ENCODE measurements at places on chromosomes 12 and 14.

DNA sequence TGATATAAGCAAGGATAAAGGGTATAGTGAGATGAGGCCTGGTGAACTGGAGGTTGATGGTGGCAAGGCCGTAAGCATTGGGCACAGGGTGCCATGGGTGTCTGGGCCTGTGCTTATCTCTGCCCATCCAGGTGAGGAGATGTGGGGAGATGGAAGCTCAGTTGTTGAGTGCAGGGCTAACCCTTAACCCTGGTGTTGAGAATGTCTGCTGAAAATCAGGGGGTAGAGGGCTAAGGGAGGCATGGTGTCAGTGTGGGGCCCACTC is 86.1 kb downstream of the SYNE2 start:
- no peak for DNase-seq

GRCh38 chr12:99026332-99027054 is 381.4 kb downstream of the APAF1 start:
- no peak for DNase-seq

- no peak for DNase-seq
Observed at GRCh38 chr12:101713059-101713682, 15.7 kb downstream of the CHPT1 start.

- DNase-seq = no peak
Observed at GRCh38 chr12:6373022-6373787, 2.2 kb downstream of the SCNN1A start.

DNA sequence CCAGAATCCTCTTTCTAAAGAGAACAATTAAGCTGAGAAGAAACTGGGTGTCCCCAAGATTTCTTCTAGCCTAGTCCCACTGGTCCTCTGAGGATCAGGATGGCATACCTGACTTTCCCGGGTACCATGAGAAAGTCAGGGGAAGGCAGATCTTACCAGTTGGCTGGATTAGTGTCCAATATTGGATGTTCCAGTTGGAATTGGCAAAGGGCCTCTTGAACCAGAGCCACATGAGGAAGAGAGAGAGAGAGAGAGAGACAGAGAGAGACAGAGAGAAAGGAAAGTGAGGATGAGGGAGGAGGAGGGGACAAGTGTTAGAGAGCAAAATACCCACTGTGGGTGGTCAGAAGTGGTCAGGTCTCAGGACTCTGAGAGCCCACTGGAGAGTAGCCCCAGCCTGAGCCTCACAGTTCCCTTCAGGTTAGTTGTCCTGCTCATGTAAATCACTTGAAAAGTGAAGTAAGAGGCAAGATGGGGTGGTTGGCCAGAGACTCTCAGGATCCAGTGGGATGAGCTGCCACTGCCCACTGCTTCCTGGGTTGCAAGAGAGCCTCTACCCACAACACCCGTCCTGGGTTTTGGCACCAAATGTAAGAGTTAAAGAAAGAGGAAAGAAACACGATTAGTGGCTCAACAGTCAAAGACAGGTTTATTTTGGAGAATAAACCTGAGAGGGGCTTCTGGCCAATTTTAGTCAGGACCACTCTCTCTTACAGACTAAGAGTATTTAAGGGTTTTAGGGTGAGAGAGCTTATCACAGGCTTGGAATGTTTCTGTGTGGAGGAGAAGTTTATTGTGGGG is 28.4 kb upstream of the A2M start:
- DNase-seq = no peak

- DNase-seq = no peak
Observed at GRCh38 chr14:54688229-54688628, 121.3 kb downstream of the SAMD4A start.

GRCh38 chr12:49043856-49044258 is 16.7 kb downstream of the KMT2D start:
- no peak for DNase-seq

DNA sequence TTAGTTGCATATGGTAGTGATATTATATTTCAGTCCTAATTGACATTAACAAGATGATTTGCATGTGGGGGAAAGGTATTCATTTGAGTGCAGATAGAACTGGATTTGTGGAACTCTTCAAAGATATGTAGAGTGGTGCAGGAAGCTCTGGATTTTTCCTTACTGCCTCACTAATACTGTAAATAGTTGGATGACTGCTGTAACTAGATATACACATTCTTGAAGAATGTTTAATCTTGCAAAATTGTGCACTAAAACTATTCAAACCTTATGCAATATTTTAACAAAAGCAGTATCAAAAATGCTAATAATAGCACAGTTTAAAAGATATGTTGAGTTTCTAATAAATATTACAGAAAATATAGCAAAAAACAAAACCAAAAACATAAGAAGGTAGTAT is 43.1 kb upstream of the ATF7IP start:
- DNase-seq = no peak

GRCh38 chr14:81236138-81236537 is 15.4 kb upstream of the GTF2A1 start:
- DNase-seq = no peak

- DNase-seq = no peak
Observed at GRCh38 chr12:110223777-110224378, 57.2 kb upstream of the ATP2A2 start.

DNA sequence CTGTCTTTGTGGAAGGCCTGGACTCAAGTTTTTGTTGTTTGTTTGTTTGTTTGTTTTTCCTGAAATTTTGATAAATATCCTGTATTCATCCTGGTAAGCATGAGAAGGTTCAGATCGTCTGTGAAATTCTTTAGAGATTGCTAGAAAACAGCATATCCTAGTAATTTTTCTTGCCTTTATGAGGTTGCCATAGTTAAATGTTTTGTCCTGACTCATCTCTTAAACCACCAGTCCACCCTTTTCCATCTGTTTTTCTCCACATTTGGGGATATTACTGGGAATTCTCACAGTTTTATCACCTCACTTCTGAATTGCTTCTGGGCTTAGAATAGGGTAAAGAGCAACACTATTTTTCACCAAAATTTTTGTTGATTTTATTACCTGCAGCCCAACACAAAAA is 248.3 kb downstream of the FBXL14 start:
- no peak for DNase-seq

GRCh38 chr12:54131641-54132280 is 57.0 kb downstream of the SMUG1 start:
- DNase-seq = no peak

DNA sequence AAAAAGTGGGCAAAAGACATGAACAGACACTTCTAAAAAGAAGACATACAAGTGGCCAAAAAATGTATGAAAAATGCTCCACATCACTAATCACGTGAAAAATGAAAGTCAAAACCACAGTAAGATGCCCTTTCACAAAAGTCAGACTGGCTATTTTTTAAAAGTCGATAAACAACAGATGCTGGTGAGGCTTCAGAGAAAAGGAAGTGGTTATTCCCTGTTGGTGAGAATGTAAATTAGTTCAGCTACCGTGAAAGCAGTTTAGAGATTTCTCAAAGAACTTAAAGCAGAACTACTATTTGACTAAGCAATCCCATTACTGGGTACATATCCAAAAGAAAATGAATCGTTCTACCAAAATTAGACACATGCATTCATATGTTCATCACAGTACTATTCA is 237.0 kb downstream of the KIF21A start:
- DNase-seq = no peak

DNA sequence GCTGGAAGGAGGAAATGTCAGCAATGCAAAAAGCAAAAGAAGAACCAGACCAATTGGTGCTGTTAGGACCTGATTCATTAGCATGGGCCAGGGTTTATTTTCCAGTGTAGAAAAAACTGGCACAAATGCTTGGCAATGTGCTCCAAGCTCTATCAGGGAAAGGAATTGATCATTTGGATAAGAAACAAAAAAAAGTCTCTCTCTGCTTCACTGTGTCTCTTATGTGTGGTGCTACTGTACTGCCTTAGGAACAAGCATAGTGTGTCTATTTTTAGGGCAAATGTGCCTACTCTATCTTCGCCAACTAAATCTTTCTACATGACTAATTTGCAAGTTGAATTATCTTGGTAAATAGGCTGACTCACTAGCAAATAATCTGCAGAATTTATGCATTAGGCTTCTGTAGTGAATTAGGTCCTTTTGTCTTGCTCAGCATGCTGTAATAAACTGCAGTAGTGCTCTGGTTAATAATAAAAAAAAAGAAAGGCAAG is 236.7 kb downstream of the MDGA2 start:
- no peak for DNase-seq

- no peak for DNase-seq
Observed at GRCh38 chr14:98926146-98926545, 345.9 kb downstream of the BCL11B start.

DNA sequence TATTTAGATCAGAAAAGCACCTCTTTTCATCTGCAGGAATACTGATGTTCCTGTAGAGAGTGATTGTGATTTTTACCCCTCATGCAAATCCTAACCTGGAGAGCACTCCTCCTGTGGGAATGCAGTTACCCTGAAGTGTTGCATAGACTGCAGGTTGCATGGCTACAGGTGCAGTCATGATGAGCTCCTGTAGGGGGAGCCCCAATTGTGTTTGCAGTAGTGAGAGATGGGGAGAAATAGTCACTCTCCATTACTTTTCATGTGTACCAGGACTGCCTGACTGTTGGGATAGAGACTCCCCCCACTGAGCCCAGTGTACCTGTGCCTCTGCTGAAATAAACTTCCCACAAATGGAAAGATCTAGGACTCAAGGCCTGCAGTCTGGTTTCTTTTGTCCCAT is 1086.5 kb downstream of the SLC6A15 start:
- no peak for DNase-seq

GRCh38 chr12:116492703-116493324 is 66.4 kb upstream of the MAP1LC3B2 start:
- DNase-seq = no peak

DNA sequence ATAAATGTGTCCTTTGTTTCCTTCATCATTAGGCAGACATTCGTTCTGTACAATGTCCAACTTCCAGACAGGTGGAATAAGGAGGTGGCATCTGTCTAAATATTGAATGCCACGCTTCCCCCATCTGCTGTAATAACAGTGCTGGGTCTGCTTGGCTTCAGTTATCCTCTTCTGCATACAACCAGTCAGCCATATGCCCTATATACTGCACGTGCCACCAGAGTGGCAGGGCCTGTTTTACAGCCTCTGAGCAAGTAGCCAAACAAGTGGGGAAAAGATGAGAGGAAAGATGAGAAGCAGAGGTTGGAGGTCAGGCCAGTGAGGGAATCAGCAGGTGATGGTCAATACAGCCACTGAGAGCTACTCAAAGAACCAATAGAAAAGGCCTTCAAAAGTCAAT is 55.4 kb downstream of the OTX2 start:
- no peak for DNase-seq

DNA sequence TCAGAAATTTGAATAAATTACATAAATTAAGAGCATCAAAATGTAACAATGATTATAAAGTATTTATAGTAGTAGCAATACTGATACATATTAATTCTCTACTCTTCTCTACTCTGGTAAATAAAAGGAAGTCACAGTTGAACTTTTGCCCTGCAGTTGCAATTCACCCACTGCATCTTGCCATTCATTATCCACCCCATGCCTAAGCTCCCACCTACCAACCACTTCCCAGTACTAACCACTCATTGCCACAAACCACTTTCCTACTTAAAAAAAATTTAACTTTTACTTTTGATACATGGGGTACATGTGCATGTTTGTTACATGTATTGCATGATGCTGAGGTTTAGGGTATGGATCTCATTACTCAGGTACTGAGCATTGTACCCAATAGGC is 174.0 kb downstream of the RASSF9 start:
- no peak for DNase-seq

- no peak for DNase-seq
Observed at GRCh38 chr14:101444116-101444515, 117.2 kb upstream of the DIO3 start.

GRCh38 chr12:1281683-1282366 is 290.8 kb downstream of the ERC1 start:
- no peak for DNase-seq

- no peak for DNase-seq
Observed at GRCh38 chr12:7008864-7009263, 9.4 kb downstream of the LPCAT3 start.

GRCh38 chr14:55807881-55808379 is 227.9 kb downstream of the KTN1 start:
- DNase-seq = no peak

DNA sequence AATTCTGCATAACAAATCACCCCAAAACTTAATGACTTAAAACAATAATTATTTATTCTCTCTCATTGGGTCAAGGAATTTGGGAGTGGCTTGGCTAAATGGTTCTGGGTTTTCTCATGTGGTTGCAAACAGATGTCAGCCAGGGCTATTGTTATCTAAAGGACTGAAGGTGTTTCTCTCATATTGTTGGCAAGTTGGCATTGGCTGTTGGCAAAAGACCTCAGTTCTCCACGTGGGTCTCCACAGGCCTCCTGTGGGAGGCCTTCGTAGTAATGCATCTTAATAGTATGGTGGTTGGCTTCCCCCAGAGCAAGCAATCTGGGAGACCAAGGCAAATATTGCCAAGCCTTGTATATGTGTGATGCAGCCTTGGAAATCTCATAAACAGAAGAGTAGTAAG is 14.4 kb downstream of the GALNT16 start:
- DNase-seq = no peak

GRCh38 chr12:70468741-70469140 is 102.7 kb downstream of the KCNMB4 start:
- no peak for DNase-seq

DNA sequence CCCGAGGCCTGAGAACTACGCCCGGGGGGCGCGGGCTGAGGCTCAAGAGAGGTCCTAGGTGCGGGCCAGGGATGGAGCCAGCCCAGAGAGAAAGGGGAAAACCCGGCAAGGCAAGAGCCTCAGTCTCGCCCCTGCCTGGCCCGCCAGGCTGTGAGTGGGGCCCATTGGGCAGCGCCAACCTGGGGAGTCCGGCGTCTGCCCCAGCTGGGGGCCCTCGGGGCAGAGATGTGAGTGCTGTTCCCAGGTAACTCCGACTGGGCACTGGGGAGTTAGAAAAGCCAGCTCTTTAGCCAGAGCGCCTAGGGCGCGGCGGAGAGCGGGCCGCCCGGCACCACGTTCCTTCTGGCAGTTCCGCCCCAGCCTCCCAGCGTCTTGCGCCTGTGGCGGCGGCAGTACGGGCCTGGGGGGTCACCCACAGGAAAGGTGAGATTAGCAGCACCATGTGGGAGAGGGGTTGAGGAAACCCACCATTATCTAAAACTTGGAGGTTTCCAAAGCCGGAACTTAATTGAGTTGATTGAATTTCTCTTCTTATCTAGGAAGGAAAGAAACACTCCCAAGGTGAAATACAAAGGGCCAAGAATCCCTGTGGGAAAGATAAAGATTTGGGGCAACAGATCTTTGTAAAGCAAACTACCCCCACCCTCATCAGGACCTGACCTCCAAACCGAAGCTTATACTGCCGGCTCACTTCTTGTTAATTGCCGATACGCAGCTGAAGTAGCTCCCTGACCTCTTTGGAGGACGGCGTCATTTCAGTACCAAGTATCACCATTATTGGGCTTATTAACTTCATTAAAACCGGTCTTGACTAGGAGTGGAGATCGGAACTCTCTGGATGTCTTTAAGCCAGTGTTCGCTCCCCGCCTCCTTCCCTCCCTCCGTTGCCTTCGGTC is 11.6 kb downstream of the OTX2 start:
- no peak for DNase-seq

- DNase-seq = no peak
Observed at GRCh38 chr14:34365309-34365915, 96.6 kb downstream of the SPTSSA start.

GRCh38 chr14:24806061-24806678 is 172.2 kb upstream of the GZMB start:
- DNase-seq = no peak
